ENCODE measurements at places on chromosomes 1 and 21.

- DNase-seq: no peak
Measured at GRCh38 chr1:164586591-164586990, 27.6 kb downstream of the PBX1 start.

DNA sequence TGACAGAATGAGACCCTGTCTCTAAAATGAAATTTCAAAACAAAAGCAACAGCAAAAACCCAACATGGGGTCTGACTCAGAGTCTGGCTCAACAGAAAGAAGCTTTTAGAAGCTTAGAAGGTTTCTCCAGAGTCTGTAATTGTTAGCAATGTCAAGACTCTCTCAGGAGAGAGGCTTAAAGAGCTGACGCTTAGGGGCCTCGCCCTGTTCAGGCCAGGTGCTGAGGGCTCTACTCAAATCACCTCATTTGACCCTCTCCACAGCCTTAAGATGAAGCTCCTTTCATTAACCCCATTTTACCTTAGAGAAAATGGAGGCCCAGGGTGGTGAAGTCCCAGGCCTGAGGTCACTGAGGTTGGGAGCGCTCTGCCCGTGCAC, 5.3 kb upstream of the KIF17 start:
- no peak for DNase-seq

- DNase-seq: no peak
Measured at GRCh38 chr1:185972096-185972850, 238.1 kb downstream of the HMCN1 start.

- peak; percentile 17 for DNase-seq
Measured at GRCh38 chr1:109547463-109548320, 723 bp upstream of the GNAI3 start.

GRCh38 chr1:1531947-1532346, 8.5 kb downstream of the TMEM240 start:
- no peak for DNase-seq

DNA sequence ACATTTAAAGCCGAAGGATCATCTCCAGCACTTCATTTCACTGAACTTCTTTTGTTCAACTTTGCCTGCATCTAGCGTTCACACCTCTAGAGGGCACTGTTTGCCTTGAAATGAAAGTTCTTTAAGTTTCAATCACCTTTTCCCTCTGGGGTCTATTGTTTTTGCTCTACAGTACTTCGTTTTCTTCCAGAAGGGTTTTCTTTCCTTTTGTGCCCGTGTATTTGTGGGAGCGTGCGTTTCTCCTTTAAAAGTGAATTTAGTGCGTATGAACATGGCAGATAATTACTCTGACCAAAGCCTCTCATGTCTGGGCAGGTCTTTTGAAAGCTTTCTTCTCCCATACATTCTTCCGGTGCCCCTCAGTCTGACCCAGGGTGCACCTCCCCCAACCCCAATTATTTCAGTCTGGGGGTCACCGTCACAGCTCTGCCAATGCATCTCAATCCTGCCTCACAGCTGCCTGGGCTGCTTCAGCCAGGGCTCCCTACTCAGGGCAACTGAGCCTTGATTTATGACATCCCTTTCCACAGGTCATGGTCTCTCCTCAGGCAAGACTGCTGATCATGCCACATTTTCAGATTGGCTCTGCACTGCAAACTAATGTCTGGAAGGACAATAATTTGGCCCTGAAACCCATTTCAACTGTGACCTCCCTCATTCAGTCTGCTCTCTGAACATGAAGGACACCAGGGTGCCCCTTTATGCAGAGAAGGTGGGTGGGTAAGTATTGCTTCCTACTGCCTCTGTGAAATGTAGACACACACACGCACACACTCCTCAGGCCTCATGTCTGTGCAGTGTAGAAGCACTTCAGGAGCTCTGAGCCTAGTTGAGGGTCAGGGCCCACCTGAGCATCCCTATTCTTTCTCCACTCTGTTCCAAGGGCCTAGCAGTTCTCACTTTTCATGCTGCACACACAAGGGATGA, 88.6 kb downstream of the NUF2 start:
- peak; percentile 43 for DNase-seq

DNA sequence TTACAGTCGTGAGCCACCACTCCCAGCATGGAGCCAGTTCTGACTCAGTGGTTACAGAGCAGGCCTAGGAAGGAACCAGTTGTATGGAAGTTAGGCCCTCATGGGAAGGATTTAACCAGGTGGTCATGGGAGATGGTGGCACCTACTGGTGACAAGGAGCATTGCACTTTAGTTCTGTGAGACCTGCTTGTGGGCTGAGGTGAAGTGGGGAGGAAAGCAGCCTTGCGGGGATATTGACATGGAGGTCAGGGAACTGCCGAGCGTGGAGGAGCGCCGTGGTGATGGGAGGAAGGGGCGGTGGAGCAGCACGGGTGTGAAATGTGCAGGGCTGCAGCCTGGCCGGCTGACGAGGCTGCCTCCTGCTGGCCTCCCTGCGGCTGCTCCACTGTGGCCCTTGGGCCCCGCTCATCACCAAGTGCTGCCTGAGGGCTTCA, 100.4 kb downstream of the GALNT2 start:
- DNase-seq: peak; percentile 28

DNA sequence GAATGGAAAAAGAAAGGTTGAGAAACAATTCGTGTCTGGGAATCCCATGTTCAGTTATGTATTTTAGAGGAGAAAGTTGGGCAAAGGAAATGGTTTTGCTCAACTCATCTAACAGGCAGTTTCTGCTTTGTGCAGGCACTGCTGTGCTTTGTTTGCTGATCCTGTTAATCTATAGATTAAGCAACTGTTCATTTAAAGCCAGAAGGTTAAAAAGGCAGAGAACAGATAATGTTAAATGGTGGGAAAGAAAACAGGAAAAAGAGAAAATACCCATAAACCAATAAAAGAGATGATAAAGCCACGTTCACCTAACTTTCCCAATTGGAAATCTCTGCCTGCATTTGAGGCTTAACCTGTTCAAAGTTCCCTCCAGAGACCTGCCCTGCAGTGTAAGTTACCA, 70.0 kb downstream of the APP start:
- DNase-seq: no peak

DNA sequence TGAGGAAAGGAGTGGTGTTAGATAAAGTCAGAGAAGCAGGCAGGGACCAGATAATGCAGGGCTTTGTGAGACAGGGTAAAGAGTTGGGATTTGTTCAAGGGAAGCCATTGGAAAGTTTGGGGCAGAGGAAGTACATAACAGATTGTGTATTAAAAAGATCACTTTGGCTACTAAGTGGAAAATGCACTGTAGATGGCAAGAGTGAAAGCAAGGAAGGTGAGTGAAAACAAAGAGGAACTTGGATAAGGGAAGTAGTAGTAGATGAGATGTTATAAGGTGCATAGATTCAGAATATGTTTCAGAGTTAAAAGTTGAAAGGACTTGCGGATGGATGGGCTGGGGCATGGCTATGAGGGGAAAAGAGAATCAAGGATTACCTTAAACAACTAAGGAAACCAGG, 17.4 kb downstream of the MRPL39 start:
- DNase-seq: no peak

- DNase-seq: no peak
Measured at GRCh38 chr1:153532181-153532580, 3.6 kb downstream of the S100A6 start.

DNA sequence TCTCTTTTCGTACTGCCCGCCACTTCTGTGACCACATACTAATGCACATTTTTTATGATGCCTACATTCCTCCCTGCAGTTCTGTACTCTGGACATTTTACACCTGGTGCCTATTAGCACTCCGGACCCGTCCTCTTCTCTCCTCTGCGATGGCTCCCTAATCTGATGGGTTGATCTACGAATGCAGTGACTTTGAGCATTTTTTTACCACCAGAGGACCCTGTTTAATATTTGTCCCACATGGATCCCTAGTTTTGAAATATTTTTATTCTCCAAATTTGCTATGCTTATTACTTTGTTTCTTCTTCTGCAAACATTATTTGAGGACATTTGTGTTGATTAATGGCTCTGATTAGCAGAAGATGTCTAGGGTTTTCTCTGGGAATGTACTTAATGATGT, 5.2 kb downstream of the PPFIA4 start:
- no peak for DNase-seq

DNA sequence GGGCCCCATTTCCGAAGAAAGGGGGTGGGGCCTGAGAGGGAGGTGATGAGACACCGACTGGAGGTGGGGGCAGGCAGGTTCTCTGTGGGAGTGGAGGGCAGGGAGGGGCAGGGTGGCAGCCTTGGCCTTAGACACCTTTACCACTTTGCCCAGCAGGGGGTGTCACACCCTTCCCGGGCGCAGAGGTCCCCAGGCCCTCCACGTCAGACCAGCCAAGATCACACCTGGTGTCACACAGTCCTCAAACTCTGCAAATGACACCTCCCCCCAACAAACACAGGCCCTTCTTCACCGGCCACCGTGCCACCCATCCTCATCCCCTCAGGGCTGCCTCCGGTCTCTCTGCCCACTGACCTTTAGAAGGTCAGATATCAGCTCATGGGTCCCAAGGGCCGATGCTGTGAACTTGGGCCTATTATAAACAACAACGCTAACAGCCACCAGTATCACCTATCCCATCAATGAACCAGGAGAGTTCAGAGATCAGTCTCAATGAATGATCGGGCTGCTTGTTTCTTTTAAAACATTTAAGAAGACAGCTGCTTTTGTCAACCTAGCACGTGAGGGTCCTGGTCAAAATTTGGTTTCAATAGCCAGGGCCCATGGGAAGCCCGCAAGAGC, 103.9 kb downstream of the CASZ1 start:
- DNase-seq: peak; percentile 78
